ENCODE measurements at places on chromosomes 1 and 21.
A peak's percentile ranks its signal among the peaks of the same experiment; 100 is the strongest.

- DNase-seq = no peak
These were observed 364.8 kb upstream of the SNX7 start for GRCh38 chr1:98296681-98297080.

GRCh38 chr21:18826562-18826961 is 423.0 kb upstream of the TMPRSS15 start:
- DNase-seq = no peak

DNA sequence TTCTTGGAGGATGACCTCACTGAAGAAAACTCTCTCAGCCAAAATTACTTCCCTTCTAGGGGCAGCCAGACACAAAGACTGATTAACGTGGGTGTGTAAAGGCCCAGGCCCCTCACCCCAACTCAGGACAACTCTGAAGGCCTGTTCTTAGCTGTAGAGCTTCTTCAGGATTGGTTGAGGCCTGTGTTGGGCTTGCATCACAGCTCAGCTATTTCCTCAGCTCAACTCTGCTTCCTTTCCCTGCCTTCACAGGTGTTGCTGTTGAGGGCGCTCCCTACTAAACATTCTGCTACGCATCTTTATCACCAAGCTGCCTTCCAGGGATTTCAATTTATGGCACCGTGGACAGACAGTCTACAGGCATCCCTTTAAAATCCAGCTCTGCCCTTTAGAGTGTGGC is 36.8 kb downstream of the MAB21L3 start:
- DNase-seq = no peak

DNA sequence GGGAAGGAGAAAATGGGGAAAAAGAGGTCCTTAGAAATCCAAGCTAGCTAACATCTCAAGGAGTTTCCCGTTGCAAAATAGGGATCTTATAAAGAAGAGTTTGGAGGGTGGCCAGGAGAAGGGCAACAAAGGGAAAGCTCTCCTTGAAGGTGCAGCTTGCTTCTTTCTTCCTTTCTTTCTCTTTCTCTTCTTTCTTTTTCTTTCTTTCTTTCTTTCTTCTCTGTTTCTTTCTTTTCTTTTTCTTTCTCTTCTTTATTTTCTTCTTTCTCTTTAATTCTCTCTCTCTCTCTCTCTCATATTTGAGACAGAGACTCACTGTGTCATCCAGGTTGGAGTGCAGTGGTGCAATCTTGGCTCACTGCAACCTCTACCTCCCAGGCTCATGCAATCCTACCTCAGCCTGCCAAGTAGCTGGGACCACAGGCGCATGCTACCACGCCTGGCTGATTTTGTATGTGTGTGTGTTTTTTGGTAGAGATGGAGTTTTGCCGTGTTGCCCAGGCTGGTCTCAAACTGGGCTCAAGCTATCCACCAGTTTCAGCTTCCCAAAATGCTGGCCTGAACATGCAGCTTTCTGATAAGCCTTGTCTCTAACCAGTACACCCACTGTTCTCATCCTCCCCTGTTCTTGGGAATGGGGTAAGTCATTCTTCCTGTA is 44.4 kb downstream of the RNF11 start:
- DNase-seq = no peak

DNA sequence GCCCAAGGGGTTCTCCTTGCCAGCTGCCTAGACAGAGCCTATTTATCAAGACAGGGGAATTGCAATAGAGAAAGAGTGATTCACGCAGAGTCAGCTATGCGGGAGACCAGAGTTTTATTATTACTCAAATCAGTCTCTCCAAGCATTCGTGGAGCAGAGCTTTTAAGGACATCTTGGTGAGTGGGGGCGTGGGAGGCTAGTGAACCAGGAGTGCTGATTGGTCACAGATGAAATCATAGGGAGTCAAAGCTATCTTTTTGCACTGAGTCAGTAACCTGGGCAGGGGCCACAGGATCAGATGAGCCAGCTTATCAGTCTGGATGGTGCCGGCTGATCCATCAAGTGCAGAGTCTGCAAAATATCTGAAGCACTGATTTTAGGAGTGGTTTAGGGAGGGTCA is 64.8 kb upstream of the MRPS6 start:
- no peak for DNase-seq

- DNase-seq = no peak
These were observed 114.8 kb downstream of the CNIH3 start for GRCh38 chr1:224730965-224731364.

DNA sequence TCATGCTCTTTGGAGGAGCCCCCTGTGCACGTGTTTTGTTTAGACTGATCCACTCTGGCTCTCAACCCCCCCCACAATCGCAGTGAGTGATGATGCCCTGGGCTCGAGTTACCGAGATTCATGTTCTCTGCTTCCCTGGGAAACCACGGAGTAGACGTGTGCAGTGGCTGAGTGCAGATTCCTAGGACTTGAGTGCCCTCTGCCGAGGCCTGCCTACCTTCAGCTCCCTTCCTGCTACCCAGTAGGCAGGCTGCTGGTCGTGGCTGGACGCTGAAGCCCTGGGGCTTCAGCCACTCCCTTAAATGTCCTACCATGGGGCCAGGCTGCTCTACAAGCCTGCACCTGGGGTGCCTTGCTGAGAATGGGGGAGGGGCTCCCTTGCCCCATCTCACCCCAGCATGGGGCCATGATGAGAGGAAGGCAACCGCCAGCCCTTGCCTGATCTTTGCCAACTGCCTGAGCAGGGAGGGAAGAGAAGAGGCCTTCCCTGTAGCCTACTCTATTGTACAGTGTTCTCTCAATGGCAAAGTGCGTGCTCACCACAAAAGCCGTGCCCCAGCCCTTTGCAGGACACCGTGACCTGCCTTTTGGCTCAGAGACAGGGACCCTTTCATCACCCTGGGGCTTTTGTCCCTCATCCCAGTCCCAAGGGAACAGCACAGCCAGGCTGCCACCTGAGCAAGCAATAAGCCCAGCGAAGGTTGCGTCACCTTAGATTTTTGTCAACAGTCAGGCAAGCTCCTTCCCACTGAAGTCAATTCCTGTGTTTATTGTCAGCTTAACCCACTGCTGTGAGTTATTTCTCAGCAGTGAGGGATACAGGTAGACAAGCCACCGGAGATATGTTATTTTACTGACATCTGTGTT is 4.1 kb upstream of the GRIK3 start:
- no peak for DNase-seq

GRCh38 chr1:104797982-104798381 is 1048.3 kb downstream of the AMY1C start:
- DNase-seq = no peak

- no peak for DNase-seq
These were observed 237.7 kb downstream of the SLC45A1 start for GRCh38 chr1:8555582-8555981.

DNA sequence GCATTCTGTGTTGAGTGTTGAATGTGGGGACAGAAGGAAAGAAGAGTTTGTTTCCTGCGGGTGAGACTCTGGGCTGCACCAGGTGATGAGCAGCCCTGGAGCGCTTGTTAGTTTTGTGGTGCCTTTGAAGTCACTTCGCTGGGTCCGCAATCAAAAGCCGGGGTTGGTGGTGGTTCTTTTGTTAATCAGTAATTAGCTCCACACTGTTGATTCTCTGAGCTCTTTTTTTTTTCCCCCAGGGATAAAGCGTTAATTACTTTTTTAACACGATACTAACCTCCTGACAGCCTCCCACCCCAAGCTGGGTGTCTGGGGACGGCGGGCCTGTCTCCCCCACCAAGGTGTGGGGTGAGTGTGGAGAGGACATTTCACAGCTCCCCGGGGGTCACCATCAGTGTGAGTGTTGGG is 56.6 kb downstream of the AGPAT3 start:
- peak; percentile 46 for DNase-seq

DNA sequence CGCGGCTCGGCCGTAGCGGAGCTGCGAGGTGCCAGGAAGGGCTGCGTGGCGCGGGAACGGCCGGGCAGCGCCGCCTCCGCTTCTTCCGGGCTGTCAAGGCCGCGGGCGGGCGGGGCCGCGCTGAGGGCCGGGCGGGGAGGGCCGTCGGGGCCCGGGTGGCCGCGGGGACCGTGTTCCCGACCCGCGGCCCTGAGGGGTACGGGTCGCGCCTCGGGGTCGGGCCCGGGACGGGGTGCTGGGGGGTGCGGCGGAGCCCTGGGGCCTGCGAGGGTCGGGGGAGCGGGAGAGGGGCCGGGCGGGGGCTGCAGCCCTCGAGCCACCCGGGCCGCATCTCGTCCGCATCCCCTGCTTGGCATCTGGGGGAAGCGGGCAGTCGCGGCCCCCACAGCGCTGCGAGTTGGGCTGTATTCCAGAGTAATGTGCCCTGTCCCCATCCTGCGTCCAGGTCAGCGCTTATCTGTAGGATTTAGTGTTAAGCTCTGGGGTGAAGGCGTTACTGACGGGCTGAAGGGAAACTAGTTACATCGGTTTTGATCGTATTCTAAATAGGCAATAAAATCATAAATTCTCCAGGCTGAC is 379 bp downstream of the RER1 start:
- no peak for DNase-seq

DNA sequence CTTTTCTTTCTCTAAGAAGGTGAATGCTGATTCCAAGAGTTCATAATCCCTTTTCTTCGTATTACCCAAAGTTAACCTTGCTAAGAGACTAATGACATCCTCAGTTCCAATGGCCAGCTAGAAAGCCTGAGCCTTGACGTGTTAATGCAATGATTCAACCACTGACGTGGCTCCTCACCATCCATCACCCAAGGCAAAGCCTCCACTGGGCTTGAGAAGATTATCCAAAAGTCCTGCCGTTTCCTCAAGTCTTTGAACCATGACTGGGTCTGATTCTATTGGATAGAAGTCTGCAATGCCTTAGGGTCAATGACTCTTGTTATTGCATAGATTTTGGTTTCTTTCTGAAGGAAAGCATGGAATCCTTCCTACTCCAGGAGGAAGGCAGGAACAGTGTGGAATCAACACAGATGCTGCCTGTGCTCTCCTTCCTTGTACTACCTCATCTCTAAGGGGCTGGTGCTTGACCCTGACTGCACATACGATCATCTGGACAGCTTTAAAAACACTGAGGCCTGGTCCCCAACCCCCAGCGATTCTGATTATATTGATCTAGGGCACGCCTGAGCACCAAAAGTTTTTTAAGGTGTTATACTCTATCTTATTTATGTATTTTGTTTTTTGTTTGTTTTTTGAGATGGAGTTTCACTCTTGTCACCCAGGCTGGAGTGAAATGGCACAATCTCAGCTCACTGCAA is 69.3 kb upstream of the ANGPTL1 start:
- no peak for DNase-seq

DNA sequence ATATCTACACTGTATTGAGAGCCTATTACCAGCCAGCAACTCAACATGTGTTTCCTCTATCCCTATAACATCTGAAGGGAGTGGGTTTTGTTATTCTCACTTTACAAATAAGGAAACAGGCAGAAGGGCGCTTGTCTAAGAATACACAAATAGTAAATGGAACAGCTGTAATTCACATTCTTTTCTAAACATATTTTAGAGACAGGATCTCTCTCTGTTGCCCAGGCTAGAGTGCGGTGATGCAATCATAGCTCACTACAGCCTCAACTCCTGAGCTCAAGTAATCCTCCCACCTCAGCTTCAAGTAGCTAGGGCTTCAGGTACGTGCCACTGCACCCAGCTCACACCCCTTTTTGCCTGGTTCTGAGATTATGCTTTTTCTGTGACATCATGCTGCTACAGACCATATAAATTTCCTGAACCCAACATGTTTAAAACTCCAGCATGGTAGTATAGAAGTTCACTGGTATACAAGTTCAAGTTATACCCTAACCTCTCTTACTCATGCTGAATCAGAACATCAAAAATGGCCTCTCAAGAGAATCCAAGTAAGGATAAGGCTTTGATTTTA is 8.6 kb upstream of the TACSTD2 start:
- DNase-seq = no peak

GRCh38 chr1:8374812-8375211 is 56.9 kb downstream of the SLC45A1 start:
- no peak for DNase-seq

GRCh38 chr1:63641615-63642014 is 48.4 kb downstream of the PGM1 start:
- DNase-seq = no peak

GRCh38 chr1:210908257-210908656 is 225.7 kb downstream of the KCNH1 start:
- DNase-seq = no peak

DNA sequence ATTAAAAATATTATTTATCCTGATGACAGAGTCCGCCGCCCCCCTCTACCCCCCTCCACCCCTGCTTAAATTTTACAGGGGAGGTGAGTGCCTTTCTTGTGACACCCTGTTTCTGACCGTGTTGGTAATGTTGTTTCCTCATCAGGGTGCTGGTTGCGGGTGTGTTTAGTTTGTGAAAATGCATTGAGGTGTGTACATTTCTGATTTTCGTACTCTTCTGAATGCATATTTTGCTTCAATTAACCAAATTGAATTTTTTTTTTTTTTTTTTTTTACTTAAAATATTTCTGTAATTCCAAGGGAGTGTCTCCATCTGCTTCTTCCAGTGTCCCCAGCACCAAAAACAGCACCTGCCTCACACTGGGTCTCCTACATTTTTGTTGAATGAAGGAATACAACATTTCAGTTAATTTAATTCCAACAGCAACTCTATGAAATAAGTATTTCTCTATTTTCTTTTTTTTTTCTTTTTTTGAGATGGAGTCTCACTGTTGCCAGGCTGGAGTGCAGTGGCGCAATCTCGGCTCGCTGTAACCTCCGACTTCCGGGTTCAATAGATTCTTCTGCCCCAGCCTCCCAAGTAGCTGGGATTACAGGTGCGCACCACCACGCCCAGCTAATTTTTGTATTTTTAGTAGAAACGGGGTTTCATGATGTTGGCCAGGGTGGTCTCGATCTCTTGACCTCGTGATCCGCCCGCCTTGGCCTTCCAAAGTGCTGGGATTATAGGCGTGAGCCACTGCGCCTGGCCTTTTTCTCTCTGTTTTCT is 5.6 kb upstream of the SLC2A1 start:
- DNase-seq = no peak

- no peak for DNase-seq
These were observed 4.3 kb upstream of the TTC22 start for GRCh38 chr1:54805466-54805865.

DNA sequence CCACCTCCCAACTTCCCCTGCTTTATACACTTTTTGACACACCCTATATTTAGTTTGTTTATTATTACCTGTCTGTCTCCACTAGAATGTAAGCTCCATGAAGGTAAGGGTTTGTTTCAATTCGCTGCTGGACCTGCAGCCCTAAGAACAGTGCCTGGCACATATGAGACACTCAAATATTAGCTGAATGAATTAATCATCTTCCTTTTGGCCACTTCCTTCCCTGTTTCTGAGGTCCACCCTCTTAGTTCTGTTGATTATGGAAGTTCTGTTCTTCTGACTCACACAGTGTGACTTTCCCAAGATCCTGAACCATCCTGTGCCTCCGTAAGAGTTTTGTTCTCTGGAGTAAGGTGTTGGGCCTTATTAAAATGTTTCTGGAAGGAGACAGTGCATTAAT is 40.4 kb upstream of the GJA5 start:
- DNase-seq = no peak

- DNase-seq = no peak
These were observed 3.4 kb upstream of the PPOX start for GRCh38 chr1:161162806-161163205.

- peak; percentile 15 for DNase-seq
These were observed 1.5 kb downstream of the ZNF684 start for GRCh38 chr1:40532844-40533424.

DNA sequence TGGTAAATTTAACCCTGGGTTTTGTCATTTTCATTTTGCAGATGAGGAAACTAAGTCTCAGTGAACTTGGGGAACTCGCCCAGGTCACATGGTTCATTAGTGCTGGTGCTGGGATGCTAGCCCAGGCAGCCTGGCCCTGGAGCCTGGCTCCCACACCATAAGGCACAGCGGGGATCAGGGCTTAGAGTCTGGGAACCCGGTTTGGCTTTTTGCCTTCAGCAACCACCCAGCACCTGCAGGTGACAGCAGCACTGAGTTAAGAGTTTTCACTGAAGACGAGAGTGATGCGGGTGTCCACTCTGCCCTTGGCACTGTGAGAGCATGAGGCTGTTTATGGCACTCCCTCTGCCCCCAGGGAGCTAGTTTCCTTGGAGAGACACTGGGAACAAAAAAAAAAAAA is 18.4 kb upstream of the CD101 start:
- DNase-seq = no peak

Data from activated gamma-delta T cell treated with Interleukin-2 at 50 U/mL for 16 hours (primary cell).